Karpas-422 (cell line): ENCODE measurements at places on chromosomes 16 and 17. TPM values are rescaled to one million over a fixed set of nuclear protein-coding genes. Genes with fewer than 3 reads are reported as not detected.

KRTAP1-1 gene
- total RNA-seq, result not detected in 2 replicates

HBZ gene
- total RNA-seq, result not detected in 2 replicates

KCNAB3 gene
- 5.6 and 10.0 TPM in 2 replicates for total RNA-seq

SPATA32 gene
- total RNA-seq, result not detected in 2 replicates

EMP2 gene
- not detected in 2 replicates for total RNA-seq

CHMP6 gene
- 16.1 and 23.1 TPM in 2 replicates for total RNA-seq

- no peak for DNase-seq
Measured at GRCh38 chr16:80197741-80198201, 343.0 kb upstream of the DYNLRB2 start.

GRCh38 chr16:64486561-64486960 lies 635.3 kb downstream of the CDH11 start:
- DNase-seq, result no peak

DNA sequence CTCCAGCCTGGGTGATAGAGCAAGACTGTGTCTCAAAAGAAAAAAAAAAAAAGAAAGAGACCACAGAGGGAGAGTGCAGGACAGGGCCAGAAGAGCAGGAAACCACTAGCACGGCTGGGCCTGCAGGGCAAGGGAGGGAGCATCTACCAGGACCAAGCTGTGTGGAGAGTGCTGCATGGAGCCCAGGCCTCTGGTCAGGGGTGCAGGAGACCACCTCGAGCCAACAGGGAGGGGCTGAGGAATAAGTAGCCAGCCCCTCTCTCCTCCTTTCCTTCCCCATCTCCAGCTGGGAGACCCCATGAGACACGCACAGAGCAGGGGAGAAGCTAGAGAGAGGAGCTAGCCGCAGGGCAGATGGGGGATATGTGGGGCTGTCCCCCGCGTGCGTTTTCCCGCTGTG lies 67.0 kb upstream of the DNAH17 start:
- DNase-seq, result no peak

- peak; percentile 87 for DNase-seq
Measured at GRCh38 chr17:64406321-64407200, 15.9 kb upstream of the PECAM1 start.

DNA sequence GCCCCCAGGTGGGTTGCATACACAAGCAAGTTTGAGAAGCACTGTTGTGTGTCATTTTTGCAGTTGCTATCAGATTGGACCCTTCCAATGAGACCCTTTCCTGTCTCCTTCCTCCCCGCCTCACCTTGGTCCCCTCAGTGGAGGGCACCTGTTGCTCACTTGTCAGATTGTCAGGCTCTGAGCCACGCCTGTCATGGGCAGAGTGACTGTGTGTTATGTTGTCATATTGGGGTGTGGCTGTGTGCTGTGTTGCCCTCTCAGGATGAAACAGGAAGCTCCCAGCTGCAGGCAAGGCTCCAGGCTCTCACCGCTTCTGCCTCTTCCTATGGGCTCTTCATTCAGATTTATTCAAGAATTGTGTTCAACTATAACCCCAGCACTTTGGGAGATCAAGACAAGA lies 302.9 kb downstream of the CPPED1 start:
- DNase-seq, result no peak

DNA sequence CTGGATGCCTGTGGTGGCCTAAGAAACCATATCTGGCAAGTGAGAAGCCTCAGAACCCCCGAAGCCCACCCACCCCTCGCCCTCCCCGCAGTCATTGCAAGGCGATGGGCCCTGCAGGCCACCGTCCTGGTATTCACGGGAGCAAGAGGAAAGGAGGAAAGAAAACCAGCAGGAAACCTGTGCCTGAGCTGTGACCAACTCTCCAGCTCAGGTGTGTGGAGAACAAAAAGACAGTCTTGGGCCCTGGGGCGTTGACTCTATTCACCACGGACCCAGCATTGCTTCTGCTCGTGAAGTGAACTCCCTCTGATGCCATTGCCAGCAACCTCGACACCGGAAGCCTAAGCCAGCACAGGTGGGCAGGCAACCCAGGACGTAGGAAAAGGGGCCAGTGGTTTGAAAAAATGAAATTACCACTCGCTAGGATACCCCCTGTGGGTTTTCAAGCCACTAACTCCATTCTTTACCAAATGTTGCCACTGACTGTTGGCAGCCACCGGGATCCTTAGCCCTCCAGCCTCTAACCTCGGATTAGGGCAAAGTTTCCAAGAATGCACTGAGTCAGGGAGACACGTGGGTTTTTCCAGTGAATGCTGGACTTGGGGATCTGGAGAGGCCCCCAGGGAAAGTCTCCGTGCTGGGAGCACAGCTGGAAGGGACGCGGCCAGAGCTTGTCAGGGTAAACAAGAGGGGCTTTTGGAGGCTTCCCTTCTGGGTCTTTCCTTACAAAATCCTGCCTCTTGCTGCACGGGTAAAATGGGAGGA lies 25.1 kb downstream of the FA2H start:
- DNase-seq, result no peak

GRCh38 chr17:19933221-19933620 lies 44.4 kb downstream of the AKAP10 start:
- DNase-seq, result no peak

DNA sequence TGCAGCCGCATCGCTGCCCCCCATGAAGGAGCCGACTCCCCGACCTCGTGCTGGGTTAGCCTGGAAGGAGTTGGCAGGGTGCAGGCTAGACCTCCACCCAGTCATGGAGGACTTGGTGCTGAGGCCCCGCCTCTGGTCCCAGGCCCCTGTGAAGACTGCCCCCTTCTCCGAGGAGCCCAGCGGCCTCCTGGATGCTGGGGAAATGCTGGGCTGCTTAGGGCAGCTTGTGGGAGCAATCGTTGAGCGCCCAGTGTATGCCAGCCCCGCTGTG lies 1.8 kb downstream of the SSTR5 start:
- DNase-seq, result no peak

- DNase-seq, result no peak
Measured at GRCh38 chr17:79485419-79485985, 125.3 kb downstream of the RBFOX3 start.

GRCh38 chr16:740459-740763 lies 386 bp downstream of the CIAO3 start:
- no peak for DNase-seq
